ENCODE measurements at places on chromosomes 2 and 18. TPM values are rescaled to one million over a fixed set of nuclear protein-coding genes. Genes with fewer than 3 reads are reported as not detected.

DNA sequence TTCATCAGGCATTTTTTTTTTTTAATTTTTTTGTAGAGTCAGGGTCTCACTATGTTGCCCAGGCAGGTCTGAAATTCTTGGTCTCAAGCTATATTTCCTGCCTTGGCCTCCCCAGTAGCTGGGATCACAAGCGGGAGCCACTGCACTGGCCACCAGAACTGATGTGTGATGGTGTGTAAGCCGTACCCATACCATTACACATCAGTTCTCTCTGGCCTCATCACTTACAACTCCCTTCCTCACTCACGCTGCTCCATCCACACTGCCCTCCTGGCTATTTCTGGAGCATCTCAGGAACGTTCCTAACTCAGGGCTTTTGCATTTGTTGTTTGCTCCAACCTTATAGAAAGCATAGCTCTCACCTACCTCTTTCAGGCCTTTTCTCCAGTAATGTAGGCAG lies 834.5 kb upstream of the ID2 start:
- DNase-seq, result no peak

GRCh38 chr2:240972201-240972600 lies 26.2 kb upstream of the SNED1 start:
- no peak for DNase-seq

- DNase-seq, result no peak
These were observed 435.7 kb downstream of the ZEB2 start for GRCh38 chr2:144084114-144084661.

KCNE4 gene
- not detected for polyA plus RNA-seq
